ENCODE measurements at places on chromosomes 5 and 9.

- no peak for DNase-seq
These were observed 56.2 kb upstream of the LPAR1 start for GRCh38 chr9:111094433-111094924.

DNA sequence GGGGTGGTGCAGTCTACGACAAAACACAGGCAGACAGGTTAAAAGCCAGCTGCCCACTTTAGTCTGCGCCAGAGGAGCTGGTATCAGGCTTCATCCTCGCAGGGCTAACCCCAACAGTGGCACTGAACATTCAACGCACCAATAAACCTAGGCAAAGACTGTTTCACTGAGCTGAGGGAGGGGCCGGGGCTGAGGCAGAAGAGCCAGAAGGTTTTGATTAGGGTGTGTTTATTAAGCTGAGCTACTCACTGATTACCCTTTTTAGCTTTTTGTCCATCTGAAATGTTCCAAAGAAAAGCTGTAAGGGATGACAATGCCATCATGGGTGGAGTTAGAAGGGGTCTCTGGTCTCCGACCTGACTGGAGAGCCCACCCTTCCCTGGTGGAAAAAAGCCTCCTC, 1.4 kb downstream of the ZMYND19 start:
- DNase-seq, result no peak

DNA sequence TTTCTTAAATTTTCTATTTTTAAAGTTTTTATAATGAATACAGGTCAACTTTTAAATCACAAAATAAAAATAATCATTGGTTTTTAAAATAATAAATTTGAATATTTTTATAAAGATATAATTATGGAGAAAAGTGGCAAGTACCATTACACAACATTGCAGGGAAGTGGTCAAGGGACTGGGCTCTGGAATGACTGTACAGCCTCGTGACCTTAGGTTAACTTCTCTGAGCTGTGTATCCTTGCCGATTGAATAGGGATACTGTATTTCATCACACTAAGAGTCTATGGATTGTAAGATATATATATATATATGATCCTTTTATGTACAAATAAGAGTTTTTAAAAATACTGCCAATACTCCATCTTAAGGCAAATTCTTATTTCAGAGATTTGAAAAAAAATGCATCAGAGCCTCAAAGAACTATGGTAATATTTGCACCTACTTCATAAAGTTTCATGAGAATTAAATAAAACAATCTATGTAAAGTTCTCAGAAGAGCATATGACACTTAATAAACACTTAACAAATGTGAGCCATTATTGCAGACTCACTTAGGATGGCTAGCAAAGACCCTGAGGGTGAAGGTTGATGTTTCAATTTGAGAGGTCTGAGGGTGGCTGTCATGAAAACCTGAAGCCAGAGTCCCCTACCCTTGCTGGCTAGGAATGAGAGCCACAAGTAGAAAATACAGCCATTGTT, 136.5 kb downstream of the CCDC192 start:
- no peak for DNase-seq

DNA sequence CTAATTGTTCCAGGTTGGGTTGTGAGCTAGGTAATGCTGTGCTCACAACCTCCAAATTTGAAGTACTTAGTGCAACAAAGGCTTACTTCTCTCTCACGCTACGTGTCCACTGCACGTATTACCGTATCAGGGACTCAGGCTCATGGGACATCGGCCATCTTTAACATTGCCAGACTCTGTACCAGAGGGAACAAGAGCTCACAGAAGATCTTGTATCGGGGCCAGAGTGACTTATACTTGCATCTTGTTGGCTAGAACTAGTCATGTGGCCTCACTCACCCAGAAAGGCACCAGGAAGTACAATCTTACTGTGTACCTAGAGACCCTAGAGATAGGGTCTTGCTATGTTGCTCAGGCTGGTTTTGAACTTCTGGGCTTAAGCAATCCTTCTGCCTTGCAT, 81.1 kb upstream of the KLF9 start:
- no peak for DNase-seq

GRCh38 chr5:160060001-160060400, 51.1 kb downstream of the TTC1 start:
- DNase-seq, result no peak

DNA sequence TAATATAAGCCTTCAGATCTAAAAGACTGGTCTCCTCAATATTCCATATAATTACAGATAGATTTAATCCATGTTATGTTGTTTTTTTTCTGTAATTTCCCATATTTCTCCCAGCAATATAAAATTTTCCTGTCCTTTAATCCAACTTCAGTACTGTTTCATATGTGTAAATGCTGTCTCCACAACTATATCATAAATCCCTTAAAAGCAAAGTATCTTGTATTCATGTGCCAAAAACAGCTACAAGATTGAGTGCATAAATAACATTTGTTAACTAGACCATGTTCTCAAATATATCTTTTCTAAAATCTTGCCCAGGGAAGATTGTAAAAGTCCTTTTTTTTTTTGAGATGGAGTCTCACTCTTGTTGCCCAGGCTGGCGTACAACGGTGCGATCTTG, 35.0 kb upstream of the PDCL start:
- DNase-seq, result no peak

GRCh38 chr5:143314099-143314498, 89.4 kb downstream of the NR3C1 start:
- DNase-seq, result no peak

GRCh38 chr5:142713121-142713706, 27.3 kb upstream of the FGF1 start:
- peak; percentile 87 for DNase-seq

DNA sequence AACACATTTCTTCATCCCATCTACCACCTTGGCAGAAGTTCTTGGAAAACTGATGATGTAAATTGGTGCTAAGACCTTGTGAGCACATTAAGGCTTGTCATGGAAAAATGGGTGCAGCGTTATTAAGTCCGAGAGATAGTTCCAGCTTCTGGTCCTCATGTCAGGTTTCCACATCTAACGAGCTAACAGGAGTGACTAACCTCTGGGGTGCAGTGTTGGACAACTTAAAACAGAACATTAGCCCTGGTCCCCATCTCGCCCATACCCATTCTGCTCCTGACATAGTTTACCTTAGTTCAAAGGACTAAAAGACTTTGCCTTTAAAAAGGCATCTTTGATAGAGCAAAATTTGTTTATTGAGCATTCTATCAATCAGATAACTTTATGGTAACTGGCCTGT, 128.0 kb downstream of the SLC1A3 start:
- no peak for DNase-seq

- no peak for DNase-seq
These were observed 136.4 kb downstream of the SLIT3 start for GRCh38 chr5:169164481-169164925.

DNA sequence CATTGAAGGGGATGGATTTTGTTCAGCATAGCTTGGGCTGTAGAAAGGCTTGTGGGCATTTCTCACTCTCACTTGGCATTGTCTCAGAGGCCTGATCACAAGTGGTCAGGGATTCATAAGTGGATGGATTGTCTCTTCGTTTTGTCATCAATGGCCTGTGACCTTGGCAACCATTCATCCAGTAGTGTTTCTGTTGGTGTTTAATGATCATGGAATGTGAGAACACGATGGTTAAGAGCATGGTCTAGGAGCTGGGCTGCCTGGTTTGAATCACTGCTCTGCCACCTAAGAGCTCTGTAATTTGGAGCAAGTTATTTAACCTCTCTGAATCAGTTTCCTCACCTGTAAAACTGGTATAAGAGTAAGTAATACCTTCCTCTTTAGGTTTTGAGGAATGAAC, 430.1 kb upstream of the MEF2C start:
- DNase-seq, result no peak

DNA sequence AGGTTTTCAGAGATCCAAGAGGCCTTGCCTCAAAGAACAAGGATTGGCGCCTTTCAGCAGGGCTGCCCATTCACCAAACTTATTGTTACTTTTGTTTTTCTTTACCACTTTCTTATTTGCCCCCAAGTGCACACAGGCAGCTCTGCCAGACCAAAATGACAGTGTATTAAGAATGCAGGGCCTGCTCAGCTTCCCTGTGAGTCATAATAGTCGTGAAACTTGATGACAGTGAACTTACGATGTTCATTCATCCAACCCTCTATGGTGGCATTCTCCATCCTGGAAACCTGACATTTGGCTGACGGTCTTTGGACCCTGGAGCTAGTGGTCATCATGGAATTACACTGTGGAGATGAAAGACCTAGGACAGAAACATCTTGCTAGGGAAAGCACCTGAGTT, 44.3 kb downstream of the UBE2QL1 start:
- no peak for DNase-seq

Data from memory B cell (primary cell).